ENCODE measurements at places on chromosomes 2 and 18. TPM values are rescaled to one million over a fixed set of nuclear protein-coding genes. Genes with fewer than 3 reads are reported as not detected.

The CREG2 gene
- total RNA-seq, result 9.7 TPM

The MPPE1 gene
- total RNA-seq, result 15.9 TPM

The ASXL2 gene
- 10.9 TPM for total RNA-seq

The SH2D6 gene
- total RNA-seq, result 0.43 TPM

The IL1RN gene
- 0.42 TPM for total RNA-seq

Data from A549 treated with CpdA at 1 μM for 4 hours (cell line).